ENCODE measurements at places on chromosomes 5 and 9.

- H3K27me3 ChIP-seq: no peaks in the 10 kb centered on the region
- DNase-seq: no peak
- H3K4me1 ChIP-seq: no peaks in the 10 kb centered on the region
- H3K36me3 ChIP-seq: no peaks in the 10 kb centered on the region
- no peak overlapping the region for H3K27ac ChIP-seq
Measured at GRCh38 chr5:68631884-68632283, 416.3 kb downstream of the PIK3R1 start.

GRCh38 chr5:101473483-101473882, 570.4 kb upstream of the ST8SIA4 start:
- H3K36me3 ChIP-seq: no peaks in the 10 kb centered on the region
- H3K27ac ChIP-seq: no peak overlapping the region
- no peaks in the 10 kb centered on the region for H3K4me1 ChIP-seq
- DNase-seq: no peak
- H3K27me3 ChIP-seq: no peaks in the 10 kb centered on the region

GRCh38 chr5:113294311-113295110, 140.3 kb downstream of the TSSK1B start:
- H3K4me1 ChIP-seq: peaks cover 24% of the 10 kb centered on the region
- H3K36me3 ChIP-seq: no peaks in the 10 kb centered on the region
- peak; percentile 66 for DNase-seq
- peak overlapping the region; percentile 94 for H3K4me3 ChIP-seq

DNA sequence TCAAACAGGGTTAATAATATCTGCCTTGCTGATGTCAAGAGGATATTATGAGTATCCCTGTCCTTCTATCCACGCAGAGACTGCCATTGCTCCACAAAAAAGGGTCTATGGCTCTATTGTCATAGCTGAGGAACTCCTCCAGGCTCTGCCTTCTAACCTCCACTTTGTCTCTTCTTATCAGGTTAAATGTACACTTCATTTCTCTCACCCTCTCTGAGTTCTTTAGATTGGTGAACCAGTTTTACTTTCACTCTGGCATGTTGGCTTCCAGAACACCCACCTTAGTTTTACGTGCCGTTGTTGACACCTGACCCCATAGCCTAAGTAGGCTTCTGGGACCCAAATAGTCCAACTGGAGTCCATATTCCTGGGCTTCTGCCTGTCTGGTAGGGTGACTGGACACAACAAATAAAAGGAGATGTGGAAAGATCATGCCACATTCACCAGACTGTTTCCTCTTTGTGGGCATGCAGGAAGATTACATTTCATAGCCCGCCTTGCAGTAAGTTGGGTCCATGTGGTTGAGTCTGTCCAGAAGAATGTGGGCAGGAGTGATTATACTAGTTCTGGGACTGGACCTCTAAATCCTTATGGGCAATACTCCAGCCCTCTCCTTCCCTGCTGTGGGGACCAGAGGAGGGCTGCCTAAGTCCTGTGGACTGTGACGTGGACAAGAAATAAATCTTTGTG, 350.4 kb upstream of the CLINT1 start:
- DNase-seq: no peak
- H3K27me3 ChIP-seq: no peaks in the 10 kb centered on the region
- no peak overlapping the region for H3K27ac ChIP-seq
- no peaks in the 10 kb centered on the region for H3K4me1 ChIP-seq
- H3K4me3 ChIP-seq: no peak overlapping the region

- H3K36me3 ChIP-seq: peaks cover 1% of the 10 kb centered on the region
- H3K4me3 ChIP-seq: no peak overlapping the region
- H3K27ac ChIP-seq: no peak overlapping the region
- H3K27me3 ChIP-seq: no peaks in the 10 kb centered on the region
Measured at GRCh38 chr9:72533322-72533721, 11.9 kb downstream of the TMC1 start.
